A673 (cell line): ENCODE measurements at places on chromosomes 6 and 20. TPM values are rescaled to one million over a fixed set of nuclear protein-coding genes. Genes with fewer than 3 reads are reported as not detected.

DNA sequence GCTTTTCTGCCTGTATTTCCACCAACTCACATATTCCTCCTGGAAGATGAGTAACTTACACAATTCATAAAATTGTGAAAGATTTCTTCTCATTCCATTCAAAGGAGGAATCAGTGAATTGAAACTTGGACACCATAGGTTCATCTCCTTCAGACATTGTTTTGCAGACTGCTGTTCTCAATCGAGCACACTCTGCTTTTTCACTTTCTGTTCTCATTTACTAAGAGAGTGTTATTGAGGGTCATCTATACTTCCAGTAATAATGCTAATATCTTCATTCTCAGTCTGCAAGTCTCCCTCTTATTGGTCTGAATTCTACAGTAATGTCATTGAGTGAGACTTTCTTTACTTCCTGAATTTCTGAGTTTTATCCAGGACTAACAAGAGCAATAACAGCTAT, 67.5 kb upstream of the FUT9 start:
- no peak overlapping the region for H3K27ac ChIP-seq
- no peaks in the 10 kb centered on the region for H3K36me3 ChIP-seq
- DNase-seq, result no peak
- no peaks in the 10 kb centered on the region for H3K4me1 ChIP-seq
- H3K27me3 ChIP-seq, result no peaks in the 10 kb centered on the region

FAM110A gene
- 11.7 and 12.2 TPM in 2 replicates for total RNA-seq

CRISP3 gene
- total RNA-seq, result not detected in 2 replicates

DNA sequence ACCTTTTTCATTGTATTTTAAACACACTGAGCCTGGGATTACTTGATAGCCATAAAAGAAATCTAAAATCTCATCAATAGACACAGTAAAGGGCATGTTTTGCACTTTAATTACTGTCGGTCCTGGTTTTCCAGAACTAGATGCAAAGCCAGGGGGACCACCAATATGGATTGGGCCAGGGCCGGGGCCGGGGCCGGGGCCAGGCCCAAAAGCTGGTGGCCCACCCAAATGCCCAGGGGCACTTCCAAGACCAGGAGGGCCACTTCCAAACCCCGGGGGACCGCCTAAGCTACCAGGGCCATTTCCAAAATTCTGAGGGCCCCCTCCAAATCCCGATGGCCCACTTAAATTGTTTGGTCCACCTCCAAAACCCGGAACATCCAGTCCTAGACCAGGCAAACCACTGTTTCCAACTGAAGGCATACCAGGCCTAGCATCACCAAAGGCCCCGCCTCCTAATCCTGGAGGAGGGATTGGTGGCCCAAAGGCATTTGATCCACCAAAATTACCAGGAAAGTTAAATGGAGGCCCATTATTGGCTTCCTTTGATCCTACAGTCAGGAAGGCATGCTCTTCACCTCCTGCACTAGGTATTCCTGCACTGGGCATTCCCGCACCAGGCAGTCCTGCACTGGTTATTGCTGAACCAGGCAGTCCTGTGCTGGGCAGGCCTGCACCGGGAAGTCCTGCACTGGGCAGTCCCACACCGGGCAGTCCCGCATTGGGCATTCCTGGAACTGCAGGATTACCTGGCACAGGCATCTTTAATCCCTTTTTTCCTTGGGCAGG, 11.9 kb downstream of the CPNE1 start:
- no peaks in the 10 kb centered on the region for H3K27me3 ChIP-seq
- DNase-seq, result no peak
- H3K4me3 ChIP-seq, result no peak overlapping the region
- peaks cover 74% of the 10 kb centered on the region for H3K36me3 ChIP-seq
